ENCODE measurements at places on chromosomes 1 and 21.

DNA sequence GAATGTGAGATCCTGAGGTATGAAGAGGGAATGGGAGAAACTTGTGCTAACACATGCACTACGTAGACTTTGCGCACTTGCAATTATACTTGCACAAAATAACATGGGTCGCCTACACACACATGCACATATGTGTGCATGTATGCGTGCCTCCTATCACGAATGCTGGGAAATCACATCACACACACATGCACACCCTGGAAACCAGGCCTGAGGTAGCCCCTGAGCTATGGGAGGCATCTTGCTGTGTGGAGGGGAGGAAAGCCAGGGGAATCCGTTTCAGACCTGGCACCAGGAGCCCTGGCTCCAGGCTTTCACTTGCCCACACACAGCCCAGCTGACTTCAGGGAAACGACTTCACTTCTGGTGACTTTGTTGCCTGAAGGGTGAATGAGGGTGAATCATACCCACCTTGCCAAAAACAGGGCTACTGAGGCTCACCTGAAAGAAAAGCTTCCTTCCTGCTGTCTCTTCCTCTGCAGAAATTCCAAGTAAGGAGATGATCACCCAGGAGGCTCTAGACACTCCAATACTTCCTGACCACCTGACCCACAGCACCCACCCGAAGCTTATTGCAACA lies 136.0 kb upstream of the NGF start:
- no peak for DNase-seq

DNA sequence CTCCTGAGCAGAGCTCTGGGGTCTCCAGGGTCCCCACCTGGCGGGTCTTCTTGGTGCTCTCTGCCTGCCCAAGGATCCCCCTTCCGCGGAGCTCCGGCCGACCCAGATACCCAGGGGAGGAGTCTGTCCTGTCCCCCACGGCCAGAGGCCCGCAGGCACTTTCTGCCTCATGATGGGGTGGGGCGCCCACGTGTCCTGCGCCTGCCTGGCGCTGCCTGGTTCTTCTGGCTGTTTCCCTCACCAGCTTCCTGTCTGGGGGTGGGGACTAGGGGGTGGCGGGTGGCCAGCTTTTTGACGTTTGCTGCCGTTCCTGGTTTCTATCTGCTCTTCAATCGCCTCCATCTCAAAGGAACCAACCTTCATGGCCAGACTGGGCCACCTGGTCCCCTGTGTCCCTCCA lies 313.3 kb upstream of the VAMP3 start:
- no peak for DNase-seq

DNA sequence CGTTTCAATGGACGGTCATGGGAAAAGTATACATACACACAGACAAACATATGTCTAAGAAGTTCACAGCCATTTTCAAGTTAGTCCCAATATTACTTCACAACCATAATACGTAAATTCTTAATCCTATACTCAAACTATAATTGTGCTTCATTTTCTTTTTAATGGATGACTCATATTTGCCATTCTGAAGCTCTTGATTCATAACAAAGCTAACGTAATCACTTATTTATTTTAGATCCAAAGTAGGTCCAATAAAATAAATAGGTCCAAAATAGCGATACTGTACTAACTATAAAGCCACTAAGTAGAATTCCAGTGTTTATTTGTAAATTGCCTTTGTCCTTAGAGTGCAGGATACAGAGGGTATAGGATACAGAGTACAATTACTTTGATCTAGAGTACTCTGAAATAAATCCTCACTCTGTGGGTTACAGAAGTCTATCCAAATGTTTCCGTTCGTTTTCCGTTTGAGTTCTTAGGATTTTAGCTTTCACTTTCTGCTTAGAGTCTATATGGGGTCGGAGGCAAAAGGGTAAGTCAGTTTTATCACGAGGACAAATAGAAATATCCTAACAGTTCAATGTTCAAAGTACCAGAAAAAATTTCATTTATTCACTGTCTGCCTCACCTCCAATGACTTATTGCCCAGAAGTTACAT lies 8.8 kb upstream of the C1orf115 start:
- DNase-seq, result no peak

GRCh38 chr1:53015508-53015860 lies 46.5 kb upstream of the PODN start:
- DNase-seq, result no peak

DNA sequence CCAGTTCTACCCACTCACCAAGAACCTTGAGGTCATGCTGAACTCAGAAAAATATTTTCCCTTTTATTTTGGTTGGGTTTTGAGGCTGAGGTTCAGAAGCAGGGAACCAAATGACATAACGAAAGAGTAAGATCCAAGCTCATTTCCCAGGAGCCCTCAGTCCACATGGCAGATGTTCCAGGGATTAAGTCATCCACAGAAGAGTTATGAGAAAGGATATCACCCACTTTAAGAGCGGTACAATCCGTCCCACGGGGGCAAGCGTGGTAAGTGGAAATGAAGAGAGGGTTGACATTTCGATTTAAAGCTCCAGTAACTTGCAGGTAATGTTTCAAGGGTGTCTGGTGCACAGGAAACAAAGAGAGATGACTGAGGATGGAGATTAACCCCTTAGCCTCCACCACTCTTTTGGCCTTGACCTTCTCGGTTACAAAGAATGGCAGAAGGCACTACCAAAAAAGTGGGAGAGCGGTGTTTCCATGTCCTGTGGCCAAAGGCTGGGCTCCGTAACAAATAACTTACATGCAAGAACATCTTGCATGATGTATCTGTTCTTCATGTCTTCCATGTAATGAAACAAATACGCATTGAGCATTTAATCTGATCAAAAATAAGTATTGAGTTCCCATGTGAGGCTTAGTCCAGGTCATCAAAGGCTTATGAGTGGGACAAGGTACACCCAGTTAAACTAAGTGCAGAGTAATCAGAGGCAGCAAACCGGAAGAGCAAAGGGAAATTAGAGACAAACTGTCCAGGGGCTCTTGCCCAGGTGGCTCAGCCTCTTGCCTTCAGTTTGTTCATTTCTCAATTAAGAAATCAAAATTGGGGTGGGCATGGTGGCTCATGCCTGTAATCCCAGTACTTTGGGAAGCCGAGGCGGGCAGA lies 241.4 kb downstream of the TOMM20 start:
- no peak for DNase-seq

DNA sequence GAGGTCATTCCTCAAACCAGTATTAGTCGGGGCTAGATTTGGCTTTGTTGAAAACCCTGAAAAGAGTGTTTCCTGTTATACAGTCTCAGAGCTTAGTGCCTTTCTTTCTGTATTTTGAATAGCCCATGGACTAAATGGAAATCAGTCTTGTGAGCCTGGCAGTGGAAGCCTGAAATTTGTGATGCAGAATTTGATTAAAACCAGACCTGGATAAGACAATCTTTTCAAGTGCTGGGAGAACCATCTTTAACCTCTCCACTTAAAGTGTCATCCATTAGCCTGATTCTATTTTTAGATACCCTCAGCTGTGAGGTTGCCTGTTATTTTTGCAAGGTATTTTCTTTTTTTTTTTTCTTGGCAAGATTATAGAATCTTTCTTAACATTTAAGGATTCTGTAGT lies 19.5 kb downstream of the ACTN2 start:
- no peak for DNase-seq

DNA sequence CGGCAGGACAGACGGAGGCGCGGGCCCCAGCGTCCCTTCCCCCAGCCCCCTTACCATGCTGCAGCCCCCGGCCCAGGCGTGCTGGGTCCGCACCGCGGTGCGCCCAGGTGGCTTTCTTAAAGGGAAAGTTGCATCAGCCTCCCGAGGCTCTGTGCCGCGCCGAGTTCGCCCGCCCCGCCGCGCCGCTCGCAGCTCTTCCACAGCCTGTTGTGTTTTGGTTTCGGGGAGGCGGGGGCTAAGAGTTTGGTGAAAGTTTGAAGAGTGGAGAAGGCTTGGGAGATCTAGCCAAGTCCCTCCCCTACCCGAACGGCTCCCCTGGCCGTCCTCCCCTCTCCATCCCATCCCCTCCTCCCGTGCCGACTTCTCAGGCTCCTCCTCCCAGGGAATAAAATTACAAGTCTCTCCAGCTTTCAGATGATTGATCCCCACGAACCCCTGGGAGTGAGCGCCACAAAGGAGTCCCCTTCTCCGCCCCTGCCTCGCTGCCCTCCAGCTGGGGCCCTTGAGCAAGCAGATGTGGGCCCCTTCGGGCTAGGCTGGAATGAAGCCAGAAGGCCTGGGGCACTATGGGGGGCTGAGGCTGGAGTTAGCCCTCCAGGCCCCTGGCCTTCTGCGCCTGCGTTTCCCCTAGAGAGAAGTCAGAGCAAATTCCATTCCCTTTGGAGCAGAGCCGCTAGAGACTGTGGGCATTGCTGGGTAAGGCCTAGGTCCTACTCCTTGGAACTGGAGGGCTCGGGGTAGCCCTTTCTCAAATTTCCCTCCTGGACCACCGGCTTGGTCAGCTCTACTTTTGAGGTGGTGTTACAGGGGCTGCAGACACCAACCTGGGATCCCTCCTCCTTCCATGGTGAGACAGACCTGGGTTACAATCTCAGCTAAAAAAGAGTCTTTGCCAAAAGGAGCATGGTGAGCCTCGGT lies at the start of gene SLC6A9:
TSS of gene SLC6A9 (minus strand) at position 211 of the 918 bp plus-strand sequence. CDS start 7,185 bp downstream, outside the sequence.
- DNase-seq, result peak; percentile 50

DNA sequence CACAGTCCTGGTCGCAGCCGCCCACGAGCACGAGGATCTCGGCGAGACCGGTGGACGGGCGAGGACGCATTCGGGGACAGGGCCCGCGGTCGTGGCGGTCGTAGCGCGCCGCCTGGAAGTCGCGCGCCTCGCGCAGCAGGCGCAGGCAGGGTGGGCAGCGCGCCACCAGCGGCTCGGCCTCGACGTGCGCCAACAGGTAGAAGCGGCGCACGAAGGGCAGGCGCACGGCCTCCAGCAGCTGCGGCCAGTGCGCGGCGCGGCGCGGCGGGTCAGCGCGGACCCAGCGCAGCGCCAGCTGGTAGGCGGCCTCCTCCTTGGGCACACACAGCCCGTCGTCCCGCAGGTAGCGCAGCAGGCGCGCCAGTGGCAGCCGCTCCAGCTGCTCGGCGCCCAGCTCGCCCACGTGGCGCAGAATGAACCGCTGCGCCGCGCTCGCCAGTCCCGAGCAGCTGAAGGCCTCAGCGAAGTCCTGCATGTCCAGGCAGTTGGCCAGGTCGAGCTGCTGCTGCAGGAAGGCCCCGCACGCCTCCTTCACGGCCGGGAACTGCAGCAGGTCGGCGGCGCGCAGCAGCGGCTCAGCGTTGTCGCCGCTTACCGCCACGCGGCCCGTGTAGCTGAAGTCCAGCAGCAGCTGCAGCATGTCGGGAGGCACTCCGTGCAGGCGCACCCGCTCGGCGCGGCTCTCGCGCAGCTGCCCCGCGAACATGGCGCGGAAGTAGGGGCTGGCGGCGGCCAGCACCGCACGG lies 573 bp downstream of the KLHL21 start:
- peak; percentile 22 for DNase-seq

DNA sequence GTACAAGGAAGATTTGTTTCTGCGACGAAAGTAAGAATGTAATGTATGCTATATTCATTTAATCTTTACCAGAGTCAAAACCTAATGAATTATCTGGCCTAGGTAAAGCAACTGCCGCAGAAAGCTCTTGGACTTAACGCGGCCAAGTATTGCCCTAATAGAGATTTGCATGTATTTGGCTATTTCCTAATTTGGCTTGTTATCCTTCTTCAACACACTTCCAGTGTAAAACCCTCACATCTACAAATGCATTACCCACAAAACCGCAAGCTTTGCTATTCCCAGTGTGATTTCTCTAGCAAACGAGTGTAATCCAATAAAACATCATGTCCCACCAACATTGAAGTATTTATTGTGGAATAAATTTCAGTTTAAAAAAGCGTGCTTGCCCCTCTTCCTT lies 123.8 kb upstream of the LMO4 start:
- DNase-seq, result no peak

GRCh38 chr21:38965241-38965640 lies 159.5 kb downstream of the ETS2 start:
- no peak for DNase-seq

GRCh38 chr1:239536165-239536849 lies 149.9 kb downstream of the CHRM3 start:
- no peak for DNase-seq

DNA sequence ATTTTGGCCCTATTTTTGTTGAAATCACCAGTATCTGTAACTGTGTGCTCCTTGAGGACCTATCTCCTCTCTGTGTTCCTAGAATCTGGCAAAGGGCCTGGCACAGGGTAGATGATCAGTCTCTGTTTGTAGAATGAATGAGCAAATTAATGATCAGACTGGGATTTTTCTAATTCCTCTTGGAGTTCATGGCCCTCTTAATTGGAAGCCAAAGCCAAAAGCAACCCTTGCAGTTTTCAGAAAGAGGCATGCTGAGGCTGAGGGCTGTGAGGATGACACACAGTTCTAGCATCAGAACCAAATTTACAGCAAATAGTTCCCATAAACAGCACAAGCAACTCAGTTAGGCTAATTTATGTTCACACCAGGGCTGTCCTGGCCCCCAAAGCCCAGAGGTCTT lies 111.1 kb upstream of the BEND5 start:
- DNase-seq, result no peak

GRCh38 chr1:25095635-25096200 lies 136.6 kb downstream of the SYF2 start:
- no peak for DNase-seq

- no peak for DNase-seq
These were observed 1.1 kb downstream of the VWA1 start for GRCh38 chr1:1436630-1437032.

GRCh38 chr1:172669011-172669410 lies 10.1 kb downstream of the FASLG start:
- DNase-seq, result no peak

- no peak for DNase-seq
These were observed 101.2 kb downstream of the NFIA start for GRCh38 chr1:61183471-61184039.

- no peak for DNase-seq
These were observed 70.0 kb downstream of the NVL start for GRCh38 chr1:224259986-224260385.

- peak; percentile 90 for DNase-seq
These were observed at the start of gene CRYBG2 for GRCh38 chr1:26353976-26354820. Gene CRYBG2 (minus strand): TSS chr1:26354130. CDS start chr1:26346657, 7,473 bp downstream.

GRCh38 chr1:43447891-43448708 lies 5.6 kb downstream of the HYI start:
- DNase-seq, result no peak

DNA sequence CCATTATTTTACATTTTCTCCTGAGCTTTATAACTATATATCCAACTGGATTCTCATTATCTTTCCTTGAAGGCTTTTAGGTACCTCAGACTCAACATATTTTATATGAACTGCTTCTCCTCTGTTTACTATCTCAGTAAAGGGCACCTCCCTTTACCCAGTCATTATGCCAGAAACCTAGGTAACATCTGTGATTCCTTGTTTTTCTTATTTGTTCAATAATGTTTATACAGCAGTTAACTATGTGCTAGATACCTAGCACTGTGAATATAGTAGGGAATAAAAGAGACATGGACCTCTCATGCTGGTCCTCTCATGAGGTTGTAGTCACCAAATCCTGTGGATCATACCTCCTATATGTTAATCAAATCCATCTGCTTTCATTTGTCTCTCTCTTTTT lies 25.6 kb downstream of the PPP1R12B start:
- DNase-seq, result no peak

Data from Calu3 (cell line).